NCI-H774 (cell line): ENCODE measurements at places on chromosomes 6 and 20.

DNA sequence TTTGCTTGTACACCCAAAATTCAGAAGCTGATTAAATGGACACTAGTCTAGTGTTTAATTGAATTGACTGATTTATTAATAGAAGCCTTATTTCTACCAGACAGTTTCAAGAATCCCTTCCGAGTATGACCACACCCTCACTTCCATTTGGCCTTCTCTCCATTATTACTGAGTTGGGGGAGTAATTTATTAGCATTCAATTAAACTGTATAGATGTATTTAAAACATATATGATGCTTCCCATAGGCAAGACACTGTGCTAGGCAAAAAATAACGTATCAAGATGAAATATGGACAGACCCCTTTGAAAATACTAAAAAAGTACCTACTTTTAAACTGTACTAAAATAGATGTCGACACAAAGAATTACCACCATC, 112.9 kb upstream of the PHACTR1 start:
- no peak for DNase-seq

DNA sequence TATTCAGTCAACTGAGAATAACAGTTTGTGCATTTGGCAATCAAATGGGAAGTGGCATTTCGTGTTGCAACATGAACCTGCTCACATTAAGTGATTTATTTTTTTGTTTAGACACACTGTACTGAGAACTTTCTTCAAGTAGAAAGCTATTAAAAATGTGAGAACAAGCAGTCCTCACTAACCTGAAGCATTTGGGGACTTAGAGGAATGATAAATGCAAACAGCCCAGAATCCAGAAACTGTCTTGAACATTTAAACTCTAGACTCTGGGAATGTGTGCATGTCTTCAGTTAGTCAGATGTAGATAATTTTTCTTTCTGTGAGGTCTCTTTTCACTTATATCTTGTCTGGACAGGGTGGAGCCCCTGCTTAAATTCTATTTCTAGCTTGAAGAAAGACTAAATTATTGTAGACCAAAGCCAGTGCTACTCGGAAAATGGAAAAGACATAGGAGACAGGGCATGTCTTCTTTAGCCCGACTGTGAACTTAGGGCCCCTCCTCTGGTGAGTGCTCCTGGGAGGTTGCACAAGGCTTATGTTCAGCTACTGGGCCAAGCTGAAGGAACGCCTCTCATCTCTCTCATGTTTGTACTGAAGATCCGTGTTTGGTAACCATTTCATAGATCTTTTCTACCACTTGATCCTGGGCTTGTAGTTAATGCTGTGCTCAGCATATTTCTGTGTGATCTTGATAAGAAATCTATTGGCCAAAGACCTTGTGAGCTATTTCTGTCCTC, 70.1 kb downstream of the SLX4IP start:
- no peak for DNase-seq

- DNase-seq, result no peak
Measured at GRCh38 chr20:42053350-42053749, 435.2 kb upstream of the CHD6 start.

- no peak for DNase-seq
Measured at GRCh38 chr6:141354191-141354955, 778.4 kb upstream of the GJE1 start.

DNA sequence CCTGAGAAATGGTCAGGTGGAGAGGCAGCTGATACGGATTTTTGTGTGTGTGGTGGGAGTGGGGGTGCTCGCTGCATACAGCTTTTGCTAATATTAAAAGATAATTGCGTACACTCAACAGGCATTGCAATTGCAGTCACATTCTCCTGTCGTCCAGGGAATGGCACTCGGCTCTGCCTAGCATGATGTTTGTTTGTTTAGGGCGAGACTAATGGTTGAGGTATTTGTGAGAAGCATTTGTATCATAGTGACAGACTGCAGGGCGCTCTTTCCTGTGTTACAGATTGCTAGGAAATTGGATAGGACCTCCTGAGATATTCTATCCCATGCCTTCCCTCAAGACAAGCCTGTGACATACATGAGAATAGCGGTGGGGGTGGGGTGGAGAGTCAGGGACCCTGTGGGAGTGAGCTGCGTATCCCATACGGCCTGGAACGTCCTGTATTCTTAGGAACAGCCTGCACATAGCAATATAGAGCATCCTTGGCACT, 207.4 kb downstream of the SOX4 start:
- peak; percentile 28 for DNase-seq

GRCh38 chr6:106360410-106360988, at the start of gene CRYBG1:
Gene CRYBG1, plus strand, starts transcription at chr6:106360717. Its CDS starts 192 bp downstream, at chr6:106360909.
- peak; percentile 96 for DNase-seq

DNA sequence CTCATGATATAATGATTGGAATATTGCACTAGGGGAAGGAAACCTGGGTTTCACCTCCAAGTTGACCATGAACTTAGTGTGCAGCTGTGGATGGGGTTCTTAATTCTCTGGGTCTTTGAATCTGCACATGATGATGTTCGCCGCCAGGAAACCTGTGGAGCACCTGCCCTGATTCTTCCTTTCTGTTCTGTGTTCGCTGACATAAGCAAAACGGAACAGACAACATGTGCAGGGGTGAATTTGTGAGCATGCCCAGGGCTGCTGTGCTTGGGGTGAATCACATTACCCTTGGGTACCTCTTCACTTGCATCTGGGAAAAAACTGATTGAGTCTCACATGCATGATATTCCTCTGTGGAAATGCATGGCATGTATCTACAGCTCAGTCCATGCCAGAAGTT, 48.8 kb downstream of the CAP2 start:
- DNase-seq, result no peak

GRCh38 chr6:164086076-164086887, 671.8 kb downstream of the QKI start:
- DNase-seq, result no peak

DNA sequence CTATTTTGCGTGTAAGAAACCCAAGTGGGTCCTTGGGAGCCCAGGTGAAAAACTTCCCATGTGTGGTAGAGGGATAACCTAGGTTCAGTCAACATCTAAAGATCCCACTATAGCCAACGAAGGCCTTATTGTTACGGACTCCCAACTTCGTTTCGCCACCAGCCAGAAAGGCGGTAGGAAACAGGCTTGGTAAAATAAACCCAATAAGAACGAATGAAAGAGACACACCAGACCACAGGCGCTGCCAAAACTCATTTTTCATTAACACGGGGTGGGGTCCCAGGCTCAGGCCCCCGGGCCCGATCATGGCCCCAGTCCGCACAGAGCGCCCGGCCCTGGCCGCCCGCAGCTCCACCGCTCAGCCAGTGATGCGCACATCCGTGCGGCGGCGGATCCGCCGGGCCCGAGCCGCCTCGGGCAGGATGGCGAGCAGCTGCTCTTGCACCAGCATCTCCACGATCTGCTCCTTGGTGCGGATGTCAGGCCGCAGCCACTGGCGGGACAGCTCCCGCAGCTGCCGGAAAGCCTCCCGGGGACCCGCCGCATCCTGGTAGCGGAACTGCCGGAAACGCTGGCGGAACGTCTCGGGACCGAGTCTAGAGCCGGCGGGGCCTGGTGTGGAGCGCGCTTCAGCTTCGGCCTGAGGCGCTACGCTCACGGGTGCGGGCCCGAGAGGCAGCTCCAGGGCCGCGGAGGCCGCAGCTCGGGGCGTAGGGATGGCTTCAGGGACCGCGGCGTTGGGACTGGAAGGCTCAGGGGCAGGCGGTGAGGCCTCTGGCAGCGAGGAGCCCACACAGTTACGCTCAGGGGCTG, 709 bp downstream of the SCAND1 start:
- no peak for DNase-seq

GRCh38 chr6:100426241-100426640, 38.5 kb downstream of the SIM1 start:
- DNase-seq, result no peak

GRCh38 chr6:56232436-56232835, 14.9 kb downstream of the COL21A1 start:
- DNase-seq, result no peak

- no peak for DNase-seq
Measured at GRCh38 chr6:33156561-33156960, 35.7 kb downstream of the COL11A2 start.

DNA sequence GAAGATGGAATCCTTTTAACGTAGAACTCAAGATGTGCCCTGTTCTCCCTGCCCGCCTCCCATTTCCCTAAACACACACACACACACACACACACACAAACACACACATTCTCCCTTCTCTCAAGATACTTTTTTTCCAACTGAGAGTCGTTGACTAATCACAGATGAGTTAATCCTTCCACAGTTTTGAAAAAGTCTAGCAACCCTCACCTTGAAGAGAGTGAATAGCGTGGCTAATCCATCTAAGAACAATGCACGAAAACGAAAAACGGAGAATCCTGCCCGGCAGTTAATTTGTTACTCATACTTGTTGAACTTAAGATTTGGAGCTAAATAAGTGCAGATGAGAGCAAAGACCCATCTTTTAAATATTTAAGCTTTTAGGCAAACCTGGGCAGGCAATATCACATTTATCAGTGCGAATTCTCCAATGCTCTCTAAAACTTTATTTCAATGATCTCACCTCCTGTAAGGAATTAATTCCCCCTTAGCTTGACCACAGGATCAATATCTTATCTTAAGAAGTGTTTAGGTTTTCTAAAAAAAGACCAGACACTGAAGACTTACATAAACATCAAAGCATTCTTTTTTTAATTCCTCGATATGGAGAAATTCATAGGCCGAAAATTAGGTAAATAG, 1.1 kb downstream of the AGPAT4 start:
- DNase-seq, result no peak

DNA sequence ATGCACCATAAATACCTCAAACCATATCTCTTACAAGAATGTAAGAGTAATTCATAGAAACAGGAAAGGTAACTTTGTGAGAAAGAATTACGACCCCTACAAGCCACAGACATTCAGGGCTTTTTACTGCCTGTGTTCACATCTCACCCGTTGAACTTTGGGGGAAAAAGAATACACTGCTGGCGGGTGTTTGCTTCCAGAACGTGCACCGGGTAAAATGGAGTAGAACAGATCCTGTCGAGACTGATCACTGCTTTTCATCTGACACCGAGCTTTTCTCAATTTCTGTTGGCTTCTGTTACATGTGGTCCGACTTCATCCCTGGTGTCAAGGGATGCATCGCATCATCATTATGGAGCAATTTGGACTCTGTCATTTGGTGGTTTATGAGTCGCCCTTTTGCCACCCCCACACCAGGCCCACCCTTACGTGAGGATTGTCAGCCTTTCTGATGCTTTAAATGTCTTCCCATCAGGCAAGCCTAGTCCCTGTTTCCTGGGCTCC, 219.2 kb upstream of the ZFP64 start:
- no peak for DNase-seq

GRCh38 chr20:59977086-59977485, 18.9 kb downstream of the CDH26 start:
- no peak for DNase-seq

DNA sequence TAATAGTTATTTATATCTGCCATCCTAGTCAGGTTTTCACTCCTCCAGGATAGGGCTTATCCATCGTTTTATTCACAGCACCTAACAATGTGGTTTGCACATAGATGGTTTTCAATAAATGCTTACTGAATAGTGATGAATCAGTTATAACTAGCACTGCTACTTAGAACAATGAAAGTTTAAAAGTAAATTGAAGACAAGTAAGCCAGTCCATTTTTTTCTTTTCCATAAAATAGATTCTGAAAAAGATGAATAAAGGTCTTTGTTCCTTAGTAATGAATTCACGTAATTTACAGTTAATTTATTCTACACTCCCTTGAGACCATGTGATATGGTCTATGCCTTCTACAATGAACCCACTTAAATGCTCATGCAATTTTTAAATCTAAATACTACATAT, 212.5 kb downstream of the RNGTT start:
- no peak for DNase-seq

GRCh38 chr6:97052152-97052787, 127.7 kb downstream of the KLHL32 start:
- DNase-seq, result no peak

GRCh38 chr20:46203510-46203837, 85.4 kb downstream of the CD40 start:
- no peak for DNase-seq

DNA sequence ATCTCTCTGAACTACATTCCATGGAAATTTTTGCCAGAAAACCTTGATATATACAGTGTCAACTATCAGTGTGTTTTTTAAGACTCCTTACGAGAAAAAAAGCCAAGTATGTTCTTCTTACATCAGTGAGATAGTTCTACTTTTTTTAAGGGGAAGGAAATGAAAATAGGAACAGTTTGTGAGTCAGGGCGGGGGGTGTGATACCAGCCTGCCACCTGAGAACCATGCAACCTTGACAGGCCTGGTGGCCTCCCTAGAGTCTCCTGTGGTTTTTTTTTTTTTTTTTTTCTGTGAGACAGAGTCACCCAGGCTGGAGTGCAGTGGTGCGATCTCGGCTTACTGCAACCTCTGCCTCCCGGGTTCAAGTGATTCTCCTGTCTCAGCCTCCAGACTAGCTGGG, 96.3 kb upstream of the GCM1 start:
- DNase-seq, result no peak

DNA sequence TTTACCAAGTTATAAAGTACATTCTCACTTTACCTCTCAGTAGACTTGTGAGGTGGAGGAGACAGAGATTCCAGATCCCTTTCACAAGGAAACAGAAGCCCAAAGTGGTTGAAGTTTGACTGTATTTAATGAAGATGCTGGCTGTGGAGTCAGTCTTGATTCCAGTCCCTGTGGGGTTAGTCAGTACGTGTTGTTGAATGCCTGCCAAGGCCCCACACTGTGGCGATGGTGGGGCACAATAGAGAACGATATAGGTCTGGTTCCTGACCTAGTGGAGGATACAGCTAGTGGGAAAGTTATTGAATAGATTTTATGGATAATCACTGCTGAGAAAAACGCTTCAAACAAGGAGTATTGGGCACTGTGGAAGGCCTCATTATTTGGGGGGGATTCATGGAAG, 71.4 kb downstream of the LRRC1 start:
- no peak for DNase-seq

GRCh38 chr20:45963059-45964005, 8.7 kb downstream of the ZNF335 start:
- peak; percentile 30 for DNase-seq

DNA sequence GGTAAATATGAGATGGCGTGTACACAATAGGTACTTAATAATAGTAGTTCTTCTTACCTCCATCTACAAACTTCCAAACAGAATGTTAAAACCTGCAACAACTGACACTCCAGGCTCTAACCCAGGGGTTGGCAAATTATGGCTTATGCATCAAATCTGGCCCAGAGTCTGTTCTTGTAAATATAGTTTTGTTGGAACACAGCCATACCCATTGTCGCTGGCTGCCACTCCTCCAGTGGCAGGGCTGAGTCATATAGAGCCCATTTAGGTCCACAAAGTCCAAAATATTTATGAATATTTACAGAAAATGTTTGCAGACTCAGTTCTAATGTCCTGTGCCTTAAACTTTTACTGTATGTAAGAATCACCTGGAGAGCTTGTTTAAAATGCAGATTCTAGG, 69.9 kb upstream of the BTBD3 start:
- DNase-seq, result peak; percentile 7

DNA sequence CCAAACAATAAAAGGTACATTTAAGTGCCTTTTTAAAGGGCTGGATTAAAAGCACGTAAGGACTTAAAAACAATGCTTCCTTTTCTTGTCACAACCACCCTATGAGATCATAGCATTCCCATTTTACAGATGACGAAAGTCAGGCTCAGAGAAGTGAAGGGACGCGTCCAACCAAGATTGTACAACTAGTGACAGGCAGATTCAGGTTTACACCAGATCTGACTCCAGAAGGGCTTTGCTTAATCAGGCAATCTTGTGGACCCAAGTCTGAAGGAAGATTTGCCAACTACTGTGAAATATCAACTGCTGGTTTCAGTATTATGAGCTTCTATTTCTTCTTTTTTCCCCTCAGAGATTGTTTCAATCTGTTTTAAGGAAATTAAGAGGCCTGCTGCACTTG, 877 bp downstream of the ENPP4 start:
- no peak for DNase-seq
